Nucleus accumbens (tissue), 56 donors: ENCODE measurements at places on chromosomes 6 and 20.

- DNase-seq, result no peak
These were observed 154.0 kb downstream of the TSHZ2 start for GRCh38 chr20:53126185-53126584.

DNA sequence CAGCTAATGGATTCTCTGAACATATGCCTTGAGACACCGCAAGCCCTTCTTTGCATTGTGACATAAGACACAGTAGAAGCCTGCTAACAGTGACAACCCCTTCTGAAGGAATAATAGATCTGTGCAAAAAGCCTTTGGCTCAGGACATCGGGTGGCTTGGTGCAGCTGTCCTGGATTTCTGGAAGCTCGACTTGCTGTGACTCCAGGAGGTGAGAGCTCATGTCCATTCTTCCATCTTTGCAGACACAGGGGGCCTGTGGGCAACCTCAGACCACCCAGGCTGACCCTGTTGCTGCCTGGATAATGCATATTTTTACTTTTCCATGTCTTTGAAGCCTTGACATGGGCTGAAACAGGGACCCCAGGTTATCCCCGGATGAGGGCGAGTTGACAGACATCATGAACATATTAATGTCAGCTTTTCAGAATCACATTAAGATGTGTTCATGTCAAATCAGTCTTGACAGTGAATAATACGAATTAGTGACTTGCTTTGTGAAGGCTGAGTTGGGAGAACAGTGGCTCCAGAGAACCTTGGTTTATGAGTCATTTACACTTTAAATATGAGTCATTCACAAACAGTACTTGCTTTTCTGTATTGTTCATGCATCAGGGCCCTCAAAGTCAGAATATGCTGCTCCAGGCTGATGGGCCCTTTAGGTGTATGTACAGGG is 66.8 kb upstream of the IYD start:
- no peak for DNase-seq

DNA sequence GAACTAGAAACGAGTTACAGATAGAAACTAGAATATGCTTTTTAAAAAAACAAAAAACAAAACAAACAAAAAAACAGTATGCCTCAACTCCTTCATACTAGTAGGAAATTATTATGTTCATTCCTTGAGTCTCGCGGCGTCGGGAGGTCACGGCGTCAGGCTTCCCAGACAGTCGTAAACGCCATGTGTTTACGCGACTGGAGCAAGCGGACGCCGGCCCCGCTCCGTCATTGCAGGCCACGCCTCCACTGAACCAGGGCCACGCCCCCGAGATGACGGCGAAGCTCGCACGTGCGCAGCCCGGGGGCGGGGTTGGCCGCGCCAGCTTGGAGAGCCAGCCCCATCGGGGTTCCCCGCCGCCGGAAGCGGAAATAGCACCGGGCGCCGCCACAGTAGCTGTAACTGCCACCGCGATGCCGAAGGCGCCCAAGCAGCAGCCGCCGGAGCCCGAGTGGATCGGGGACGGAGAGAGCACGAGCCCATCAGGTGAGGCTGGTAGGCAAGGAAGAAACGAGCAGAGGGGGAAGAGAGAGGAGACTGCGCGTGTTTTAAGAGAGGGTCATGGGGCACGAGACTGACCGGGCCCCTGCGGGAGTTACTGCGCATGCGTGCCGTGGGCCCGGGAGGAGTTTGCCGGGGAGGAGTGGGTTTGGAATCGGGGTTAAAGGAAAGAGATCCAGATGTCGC is at the start of gene ABCF1:
Gene ABCF1, plus strand, starts transcription at position 368 of the 687 bp plus-strand sequence. Its CDS starts 46 bp downstream, at position 414.
- peak; percentile 89 for DNase-seq

DNA sequence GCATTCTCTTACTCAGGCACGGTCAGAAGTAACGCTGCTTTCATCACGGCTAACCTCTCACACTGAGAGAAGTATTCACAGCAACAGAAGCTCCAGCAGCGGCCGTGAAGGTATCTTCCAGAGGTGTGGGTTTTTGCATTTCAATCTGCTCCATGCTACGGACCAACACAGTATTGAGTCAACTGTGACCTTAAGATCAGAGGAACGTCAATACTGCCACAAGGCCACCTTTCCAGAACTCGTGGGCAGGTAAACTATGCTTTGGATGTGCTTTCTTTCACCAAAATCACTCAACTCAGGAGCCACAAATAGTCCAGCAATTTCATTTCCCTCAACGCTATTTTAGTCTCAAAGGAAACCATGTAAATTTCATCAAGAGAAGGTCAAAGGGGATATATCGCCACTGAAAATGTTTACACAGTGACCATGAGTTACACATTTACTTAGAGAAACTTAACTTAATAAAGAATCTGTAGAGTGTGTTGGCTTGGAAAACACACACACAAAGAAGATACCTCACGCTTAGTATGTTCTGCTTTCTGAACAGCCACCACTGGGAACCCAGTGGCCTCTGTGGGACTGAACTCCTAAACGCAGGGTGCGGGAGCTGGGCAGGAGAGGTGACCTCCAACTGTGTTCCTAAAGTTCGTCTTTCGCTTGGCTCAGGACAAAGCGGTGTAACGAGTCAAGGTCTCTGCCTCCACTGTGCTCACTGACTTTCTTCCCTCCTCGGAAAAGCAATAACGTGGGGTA is 27.9 kb downstream of the TXNDC5 start:
- no peak for DNase-seq

DNA sequence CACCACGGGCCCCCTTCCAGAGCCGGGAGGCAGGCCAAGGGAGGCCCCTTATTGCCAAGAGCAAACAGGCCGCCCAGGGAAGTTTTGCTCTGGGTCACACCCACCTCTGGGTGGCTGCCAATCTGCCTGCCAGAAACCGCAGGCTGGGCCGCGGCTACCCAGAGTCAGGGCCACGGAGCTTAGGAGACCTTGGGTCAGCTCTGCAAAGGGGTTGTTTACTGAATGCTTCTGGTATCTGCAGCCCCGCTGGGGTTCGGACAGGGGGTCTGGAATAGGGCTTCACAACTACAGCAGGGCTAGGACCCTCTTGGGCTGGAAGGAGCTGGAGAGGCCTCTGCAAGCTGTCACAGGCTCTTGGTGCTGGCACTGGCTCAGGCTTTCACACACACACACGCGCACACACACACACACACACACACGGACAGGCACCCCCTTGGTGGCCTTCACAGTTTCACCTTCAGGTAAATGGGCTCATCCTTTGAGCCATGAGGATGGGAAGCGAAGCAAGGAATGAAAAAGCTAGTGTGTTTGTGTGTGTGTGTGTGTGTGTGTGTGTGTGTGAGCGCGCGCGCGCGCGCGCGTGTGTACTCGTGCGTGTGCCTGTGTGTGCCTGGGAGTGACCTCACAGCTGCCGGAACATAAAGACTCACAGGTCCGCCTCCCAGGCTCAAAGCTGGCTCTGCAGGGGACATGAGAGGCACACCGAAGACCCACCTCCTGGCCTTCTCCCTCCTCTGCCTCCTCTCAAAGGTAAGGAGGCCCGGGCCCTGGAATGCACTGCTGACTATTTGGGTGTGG is at the start of gene CCN5:
Gene CCN5, plus strand, starts transcription at position 669 of the 798 bp plus-strand sequence. Its CDS starts 22 bp downstream, at position 691.
- DNase-seq, result peak; percentile 22

- no peak for DNase-seq
These were observed 410.0 kb upstream of the PTCHD4 start for GRCh38 chr6:48520951-48521350.

DNA sequence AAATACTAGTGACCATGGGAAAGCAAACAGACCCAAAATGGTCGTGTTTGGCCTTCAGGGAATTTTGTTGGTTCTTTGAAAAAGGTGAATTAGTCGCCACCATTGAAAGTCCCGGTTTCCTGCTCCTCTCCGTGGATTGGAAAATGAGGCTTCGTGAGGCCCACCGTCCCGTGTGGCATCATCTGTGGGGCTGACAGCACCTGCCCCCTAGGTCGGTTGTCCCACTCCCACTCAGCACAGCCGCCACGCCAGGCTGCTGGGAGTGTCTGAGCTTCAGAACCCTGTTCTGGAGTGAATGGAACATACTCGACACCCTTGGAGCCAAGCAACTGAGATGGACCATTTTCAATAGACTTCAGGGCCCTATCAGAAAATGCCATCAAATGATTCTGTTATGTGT is 33.0 kb upstream of the FOXC1 start:
- DNase-seq, result no peak

DNA sequence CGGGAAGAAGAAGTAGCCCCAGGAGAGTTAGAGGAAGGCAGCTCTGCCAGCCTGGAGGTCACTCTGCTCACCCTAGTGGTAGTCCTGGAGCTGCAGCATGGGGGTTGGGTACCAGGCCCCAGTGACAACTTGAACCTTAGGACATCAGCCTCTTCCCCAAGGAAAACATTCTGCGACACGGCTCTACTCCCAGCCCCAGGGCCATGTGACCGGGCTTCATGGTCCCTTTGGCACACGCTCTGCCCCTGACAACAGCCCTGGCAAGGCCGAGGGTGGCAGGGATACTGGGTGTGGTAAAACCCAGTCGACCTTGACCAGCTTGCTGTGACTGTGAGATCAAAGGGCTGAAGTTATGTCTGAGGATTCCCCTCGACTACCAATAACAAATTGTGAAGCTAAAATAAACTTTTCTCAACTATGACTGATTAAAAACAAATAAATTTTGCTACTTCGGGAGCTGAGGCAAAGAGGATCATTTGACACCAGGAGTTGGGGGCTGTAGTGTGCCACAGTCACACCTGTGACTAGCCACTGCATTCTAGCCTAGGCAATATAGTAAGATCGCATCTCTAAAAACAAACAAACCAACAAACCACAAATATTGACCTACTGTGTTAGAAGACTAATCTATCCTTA is 24.4 kb upstream of the ARID1B start:
- DNase-seq, result no peak

GRCh38 chr6:19665613-19665909 is 171.6 kb upstream of the ID4 start:
- no peak for DNase-seq

DNA sequence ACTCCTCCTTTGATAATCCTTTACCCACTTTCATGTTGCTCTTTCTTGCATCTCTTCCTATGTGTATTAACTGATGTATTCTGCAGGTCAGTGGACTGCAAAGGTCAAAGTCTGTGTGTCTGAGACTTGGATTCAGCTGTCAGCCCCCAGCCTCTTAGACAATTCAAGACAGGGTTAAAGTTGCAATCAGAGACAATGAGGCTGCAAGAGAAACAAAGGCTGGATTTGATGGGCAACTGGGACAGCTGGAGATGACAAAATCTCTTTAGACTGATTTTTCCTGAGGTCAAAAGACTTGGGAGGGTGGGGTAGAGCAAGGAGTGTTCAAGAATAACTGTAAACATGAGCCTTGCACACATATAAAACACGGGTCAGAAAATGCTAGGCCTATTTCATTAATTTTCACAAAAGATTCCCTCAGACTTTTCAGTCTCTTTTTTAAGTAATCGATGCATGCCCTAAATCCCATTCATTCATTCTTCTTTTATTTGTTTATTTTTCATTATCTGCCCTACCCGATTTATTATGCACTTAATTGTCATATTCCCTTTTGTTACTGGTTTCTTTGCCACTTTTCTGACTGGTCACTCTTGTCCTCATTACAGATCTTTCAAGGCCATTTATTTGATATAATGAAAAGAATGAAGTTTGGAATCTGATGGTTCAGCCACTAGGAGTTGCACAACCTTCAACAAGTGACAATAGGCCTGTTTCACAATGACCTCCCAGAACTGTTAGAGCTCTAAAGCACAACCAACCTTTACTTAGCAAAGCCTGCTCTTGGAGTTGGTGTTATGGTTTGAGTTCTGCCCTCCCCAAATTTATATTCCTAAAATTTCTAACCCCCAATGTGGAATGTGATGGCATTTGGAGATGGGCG is 33.8 kb upstream of the AKAP12 start:
- no peak for DNase-seq

DNA sequence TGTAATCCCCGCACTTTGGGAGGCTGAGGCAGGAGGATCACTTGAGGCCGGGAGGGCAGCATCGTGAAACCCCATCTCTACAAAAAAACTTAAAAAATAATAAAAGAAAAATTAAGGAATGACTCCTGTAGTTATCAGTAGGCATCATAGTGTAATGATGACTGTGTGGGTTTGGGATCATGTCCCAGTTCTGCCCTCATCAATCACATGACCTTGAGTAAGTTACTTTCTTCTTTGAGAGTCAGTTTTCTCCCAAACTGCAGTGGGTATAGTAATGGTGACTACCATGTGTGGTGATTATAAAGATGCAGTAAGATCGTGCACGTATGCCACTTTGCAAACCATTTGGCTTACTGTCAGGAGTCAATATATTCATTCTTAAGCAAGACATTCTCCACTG is 89.2 kb downstream of the TXNDC5 start:
- DNase-seq, result no peak

DNA sequence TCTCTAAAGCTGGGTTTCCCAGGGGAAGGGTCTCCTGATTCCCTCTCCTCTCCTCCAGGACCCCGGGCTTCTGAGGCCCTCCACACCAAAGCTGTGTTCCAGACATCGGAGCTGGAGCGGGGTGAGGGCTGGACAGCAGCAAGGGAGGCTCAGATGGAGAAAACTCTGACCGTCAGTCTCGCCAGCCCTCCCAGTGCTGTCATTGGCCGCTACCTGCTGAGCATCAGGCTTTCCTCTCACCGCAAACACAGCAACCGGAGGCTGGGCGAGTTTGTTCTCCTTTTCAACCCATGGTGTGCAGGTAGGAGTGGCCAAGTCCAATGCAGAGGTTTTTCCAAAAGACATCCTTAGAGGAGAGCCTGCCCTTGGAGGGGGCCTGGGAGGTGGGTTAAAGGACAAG is 14.4 kb downstream of the TGM6 start:
- no peak for DNase-seq

- DNase-seq, result no peak
These were observed 145.5 kb upstream of the RPS6KA2 start for GRCh38 chr6:166772518-166772917.

- DNase-seq, result no peak
These were observed 48.7 kb downstream of the ADAT2 start for GRCh38 chr6:143401636-143402370.

DNA sequence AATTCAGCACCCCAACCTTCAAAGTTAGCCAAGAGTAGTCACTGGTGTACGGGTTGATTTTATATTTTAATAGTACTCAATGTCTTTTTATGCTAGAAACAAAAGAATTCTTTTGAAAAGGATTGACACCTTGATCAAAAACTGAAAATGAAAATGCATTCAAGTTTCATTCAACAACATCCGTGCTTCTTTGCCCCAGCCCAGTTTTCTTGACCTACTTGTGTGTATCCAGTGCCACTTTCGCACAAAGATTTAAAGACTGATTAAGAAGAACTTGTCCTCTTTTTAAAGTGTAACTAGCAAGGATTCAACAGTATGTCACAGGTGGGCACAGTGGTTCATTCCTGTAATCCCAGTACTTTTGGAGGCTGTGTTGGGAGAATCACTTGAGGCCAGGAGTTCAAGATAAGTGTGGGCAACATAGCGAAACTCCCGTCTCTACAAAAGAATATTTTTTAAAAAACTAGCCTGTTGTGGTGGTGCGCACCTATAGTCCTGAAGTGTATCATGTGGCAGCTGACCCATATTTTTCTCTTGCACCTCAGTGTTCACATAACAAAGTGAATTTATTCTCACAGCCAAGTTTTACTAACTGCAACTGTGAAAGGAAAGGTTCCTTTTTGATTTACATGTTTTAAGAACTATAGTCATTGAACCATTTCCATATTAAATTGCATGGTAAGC is 22.7 kb upstream of the CD2AP start:
- DNase-seq, result no peak

DNA sequence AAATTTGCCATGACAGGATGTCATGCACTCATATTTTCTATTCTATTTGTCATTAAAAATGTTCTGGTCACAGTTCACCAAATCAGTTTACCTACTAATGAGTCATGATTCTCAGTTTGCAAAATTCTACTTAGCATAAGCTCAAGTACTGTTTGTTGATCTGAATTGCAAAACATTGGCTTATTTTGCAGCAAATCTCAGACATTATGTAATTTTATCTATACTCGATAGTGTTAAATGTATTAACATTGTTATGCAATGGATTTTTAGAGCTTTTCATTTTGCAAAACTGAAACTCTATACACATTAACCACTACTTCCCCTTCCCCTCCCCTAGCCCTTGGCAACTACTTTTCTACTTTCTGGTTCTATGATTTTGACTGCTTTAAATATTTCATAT is 213.8 kb upstream of the ZFP64 start:
- DNase-seq, result no peak
